ENCODE measurements at places on chromosomes 7 and 10. TPM values are rescaled to one million over a fixed set of nuclear protein-coding genes. Genes with fewer than 3 reads are reported as not detected.
A peak's percentile ranks its signal among the peaks of the same experiment; 100 is the strongest.

DNA sequence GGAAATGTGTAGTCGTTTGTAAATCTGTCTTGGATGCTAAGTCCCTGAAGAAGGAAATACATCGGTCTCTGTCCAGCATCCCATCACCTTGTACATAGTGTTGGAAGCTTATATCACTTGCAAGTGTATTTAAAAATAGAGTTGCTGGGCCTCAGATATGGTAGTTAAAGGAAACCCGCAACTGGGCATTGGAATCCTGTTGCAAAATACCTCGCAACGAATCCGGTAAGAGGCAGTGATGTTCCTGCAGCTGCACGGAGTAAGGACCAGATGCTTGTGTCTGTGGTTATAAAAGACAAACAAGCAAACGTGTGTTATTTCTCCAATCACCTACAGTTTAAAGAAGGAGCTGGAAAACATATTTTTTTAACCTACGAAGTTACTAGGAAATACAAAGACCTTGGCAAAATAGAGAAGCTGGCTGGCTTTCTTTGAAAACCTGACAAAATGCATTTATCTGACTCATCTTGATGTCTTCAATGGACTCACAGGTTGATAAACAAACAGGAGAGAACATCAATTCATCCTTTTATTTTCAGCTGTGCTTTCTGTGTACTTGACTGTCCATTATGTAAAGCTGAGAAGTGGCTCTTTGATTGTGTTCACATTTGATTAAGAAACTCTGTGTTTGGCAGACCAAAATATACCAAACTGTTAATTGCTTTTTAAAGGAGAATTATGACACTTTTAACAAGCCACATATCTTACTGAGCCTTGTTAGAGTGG, 326.4 kb downstream of the SFMBT2 start:
- no peak for DNase-seq

HPSE2 gene
- total RNA-seq: not detected

MYO3A gene
- total RNA-seq: not detected

DNA sequence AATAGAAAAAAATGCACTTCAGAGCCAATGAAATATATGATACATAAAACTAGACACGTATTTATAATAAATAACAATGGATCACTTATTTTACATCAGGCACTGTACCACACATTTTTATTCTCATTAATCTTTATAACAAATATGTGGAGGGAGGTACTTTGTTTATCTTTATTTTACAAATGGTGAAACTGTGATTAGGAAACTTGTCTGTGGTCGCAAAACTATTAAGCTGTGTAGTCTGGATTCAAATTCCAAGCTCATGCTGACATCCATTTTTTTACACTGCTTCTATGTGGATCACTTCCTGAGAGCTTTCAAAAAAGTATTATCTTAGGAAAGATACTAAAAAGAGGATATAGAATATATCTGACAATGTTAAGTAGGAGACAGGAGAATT, 978.6 kb downstream of the SORCS1 start:
- DNase-seq: no peak

OR2A1 gene
- 0.20 TPM for total RNA-seq

PON1 gene
- total RNA-seq: not detected

GRCh38 chr7:111735661-111736551, 173.6 kb upstream of the IMMP2L start:
- peak; percentile 65 for DNase-seq

PCLO gene
- total RNA-seq: 1.2 TPM

DNA sequence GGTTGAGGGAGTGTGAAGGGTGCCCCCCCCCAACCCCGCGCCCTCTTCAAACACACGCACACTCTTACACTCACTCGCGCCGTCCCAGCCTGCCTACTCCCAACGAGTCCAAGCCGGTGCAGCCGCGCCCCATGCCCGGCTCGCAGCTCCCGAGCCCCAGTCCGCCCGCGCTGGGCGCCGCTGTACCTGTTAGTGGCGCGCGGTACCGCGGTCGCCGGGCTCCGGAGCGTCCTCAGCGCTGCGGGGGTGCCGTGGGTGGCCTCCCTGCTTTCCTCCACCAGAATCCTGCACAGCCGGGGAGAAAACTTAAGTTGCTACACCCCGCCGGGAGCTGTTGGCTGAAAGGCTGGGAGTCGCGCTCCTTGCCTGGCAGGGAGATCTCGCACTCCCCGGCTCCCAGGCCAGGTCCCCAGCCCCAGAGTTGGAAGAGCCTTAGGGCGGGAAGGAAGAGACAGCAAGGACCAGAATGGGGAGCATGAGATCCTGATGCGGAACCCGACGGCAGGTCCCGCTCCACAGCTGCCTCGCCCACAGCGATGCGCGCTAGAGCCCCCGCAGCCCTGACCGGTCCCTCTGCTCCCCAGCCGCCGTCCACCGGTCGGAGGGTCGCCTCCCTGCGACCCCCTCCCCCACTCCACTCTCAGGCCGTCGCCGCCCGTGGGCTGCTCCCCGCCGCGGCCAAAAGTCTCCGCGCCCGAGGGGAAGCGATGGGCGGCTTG, 863 bp downstream of the ST8SIA6 start:
- DNase-seq: peak; percentile 19

POP7 gene
- total RNA-seq: 79.5 TPM

SPDYE2B gene
- total RNA-seq: not detected

GRCh38 chr7:81983406-81983805, 213.6 kb upstream of the HGF start:
- DNase-seq: no peak

- no peak for DNase-seq
These were observed 158.9 kb upstream of the SP4 start for GRCh38 chr7:21269021-21269420.

FAM237B gene
- not detected for total RNA-seq

LRRC4 gene
- total RNA-seq: not detected

DNA sequence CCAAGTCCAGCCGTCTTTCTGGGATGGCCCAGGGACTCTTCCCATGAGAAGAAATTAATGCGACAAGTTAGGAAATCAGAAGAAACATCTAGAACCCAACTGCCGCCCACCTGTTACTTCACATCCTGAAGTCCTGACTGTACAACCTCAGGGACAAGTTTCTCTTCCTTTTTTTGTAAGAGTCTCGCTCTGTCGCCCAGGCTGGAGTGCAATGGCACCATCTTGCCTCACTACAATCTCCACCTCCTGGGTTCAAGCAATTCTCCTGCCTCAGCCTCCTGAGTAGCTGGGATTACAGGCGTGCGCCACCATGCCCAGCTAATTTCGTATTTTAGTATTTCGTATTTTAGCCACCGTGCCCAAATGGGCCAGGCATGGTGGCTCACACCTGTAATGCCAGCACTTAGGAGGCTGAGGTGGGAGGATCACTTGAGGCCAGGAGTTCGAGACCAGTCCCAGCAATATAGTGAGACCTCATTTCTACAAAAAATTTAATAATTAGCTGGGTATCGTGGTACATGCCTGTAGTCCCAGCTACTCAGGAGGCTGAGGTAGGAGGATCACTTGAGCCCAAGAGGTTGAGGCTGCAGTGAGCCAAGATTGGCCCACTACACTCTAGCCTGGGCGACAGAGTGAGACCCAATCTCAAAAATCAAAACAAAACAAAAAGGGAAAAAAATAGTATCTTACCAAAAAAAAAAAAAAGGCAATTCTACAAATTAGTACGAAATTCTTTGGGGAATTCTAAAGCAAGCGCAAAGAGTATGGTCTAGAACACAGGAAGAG, 20.8 kb downstream of the LAT2 start:
- no peak for DNase-seq

DNA sequence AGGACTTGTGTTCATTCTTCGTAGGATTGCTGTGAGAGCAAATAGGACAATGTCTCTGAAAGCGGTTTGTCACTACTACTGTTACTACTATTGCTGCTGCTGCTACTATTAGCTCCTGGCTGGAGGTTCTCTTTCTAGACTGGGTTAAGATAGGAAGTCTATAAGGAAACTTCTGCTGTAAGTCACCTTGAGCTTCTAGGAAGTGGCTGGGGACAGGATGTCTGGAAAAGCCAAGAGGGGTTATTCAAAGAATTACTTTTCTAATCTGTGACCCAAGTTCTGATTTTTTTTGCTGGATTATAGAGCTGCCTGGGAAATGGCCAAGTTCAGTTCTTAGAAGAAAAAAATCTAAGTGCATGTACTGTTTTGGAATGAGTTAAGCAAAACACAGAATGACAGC, 62.2 kb downstream of the NAMPT start:
- no peak for DNase-seq

- peak; percentile 53 for DNase-seq
These were observed 14.1 kb downstream of the ESYT2 start for GRCh38 chr7:158815083-158815799.

SNCG gene
- total RNA-seq: 1.6 TPM

- DNase-seq: peak; percentile 12
These were observed 96.6 kb downstream of the ZNF438 start for GRCh38 chr10:30935078-30935477.

- DNase-seq: no peak
These were observed 765 bp upstream of the LCOR start for GRCh38 chr10:96831200-96831866.

DNA sequence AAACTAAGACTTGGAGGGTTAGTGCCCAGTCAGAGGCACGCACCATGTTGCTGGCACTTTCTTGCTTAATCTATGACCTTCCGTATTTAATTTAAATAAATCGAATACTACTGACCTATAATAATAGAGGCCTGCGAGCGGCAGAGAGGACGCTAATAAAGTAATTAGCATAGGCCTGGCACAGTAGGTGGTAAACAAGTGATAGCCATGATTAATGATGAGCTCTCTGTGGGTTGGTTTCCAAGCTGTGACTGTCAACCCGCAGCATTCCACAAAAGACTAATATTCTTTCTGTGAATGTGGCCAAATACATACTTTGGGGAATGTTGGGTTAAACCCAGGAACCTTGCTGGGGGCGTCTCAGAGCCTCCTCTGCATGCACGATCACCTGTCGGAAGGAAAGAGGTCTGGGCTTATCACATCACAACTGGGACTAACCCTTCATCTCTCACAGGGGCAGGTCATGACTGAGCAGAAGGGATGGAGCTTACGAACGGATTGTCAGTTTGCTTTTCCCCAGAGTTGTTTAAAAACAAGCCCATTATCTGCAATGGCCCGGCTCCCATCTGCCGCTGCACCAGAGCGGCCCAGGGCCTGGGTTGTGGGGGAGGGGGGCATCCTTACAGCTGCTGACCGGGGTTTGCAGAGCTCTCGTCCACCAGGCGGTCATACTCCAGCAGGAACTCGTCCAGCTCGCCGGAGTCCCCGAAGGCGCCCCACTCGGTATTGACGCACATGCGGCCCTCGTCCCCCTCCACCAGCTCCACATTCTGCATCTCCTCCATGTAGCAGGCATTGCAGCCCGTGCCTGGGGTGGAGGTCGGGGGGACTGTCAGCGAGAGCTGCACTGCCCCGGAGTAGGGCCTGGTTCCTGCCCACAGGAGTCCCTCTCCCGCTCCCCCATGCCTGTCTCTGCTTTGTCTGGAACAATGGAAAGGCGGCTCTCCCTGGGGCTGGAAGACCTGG, 6.2 kb upstream of the MYL7 start:
- no peak for DNase-seq

DNA sequence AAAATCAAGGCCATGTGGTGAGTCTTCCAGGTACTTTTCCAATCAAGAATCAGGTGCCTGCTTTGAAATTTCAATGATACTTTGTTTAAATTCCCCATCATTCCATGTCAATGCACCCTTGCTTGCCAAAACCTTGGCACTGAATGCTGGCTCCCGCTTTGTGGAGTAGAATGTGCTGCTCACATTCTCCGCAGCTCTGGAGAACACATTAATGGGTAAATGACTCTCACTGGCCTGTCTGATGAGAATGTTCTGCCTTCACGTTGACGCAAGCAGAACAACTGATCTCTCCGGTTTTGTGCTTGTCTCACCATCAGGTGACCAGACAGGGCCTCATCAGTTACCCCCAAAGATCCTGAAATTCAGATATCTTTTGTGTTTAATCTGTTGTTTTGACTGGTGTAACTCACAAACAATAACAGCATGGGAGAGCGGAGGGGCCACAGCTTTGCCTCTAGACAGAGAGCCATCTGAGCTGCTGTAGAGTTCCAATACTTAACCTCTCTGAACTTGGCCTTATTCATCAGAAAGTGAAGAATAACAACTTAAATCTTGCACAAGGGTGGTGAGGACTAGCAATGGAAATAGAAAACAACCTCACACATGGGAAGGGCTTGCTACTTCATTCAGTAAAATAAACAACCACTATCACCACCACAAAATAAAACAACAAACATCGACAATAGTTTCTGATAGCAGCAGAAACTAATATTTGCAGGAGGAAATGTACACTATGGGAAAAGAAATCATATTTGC, 276.9 kb upstream of the IGFBP3 start:
- DNase-seq: no peak

CALHM1 gene
- not detected for total RNA-seq

DNA sequence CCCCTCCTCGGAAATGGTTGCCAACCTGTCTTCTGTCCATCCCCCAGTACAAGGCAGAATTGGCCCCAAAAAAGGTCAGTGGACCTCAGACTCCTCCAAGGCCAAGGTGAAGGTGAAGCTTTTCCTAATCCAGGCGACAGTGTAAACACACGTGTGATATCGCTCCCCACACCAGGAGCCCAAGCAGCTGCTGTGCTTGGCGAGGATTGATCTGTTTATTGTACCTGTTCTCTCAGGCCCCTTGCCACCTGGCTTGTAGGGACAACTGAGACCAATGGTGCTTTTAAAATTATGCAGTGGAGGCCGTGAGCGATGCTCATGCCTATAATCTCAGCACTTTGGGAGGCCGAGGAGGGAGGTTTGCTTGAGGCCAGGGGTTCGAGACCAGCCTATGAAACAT, 66.1 kb upstream of the GTF2IRD1 start:
- DNase-seq: no peak

DNA sequence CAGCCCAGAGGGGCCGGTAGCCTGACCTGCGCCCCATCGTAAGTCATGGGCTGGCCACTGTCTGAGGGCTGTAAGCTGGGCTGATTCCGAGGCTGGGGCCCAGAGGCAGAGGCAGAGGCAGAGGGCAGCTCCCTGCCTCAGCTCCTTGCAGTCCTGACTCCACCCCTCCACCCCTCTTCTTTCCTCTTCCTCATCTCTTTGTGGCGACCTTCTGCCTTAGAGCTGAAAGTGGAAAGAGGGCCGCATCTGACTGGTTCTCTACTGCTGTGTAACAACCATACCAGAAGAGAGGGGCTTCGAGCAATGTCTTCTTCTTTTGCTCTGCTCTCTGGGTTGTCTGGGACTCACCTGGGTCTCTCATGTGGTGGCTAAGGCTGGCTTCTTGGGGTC, 179.1 kb downstream of the RPS24 start:
- no peak for DNase-seq

GRCh38 chr7:4764402-4765007, 10.9 kb upstream of the AP5Z1 start:
- DNase-seq: no peak

PCGF5 gene
- total RNA-seq: 31.8 TPM

- DNase-seq: no peak
These were observed 2.1 kb downstream of the DNAJC9 start for GRCh38 chr10:73244866-73245477.

GRCh38 chr10:847868-848267, 83.6 kb downstream of the LARP4B start:
- no peak for DNase-seq

GRCh38 chr10:13637303-13637856, 50.6 kb downstream of the PRPF18 start:
- no peak for DNase-seq

SCIN gene
- total RNA-seq: not detected

GRCh38 chr10:68007356-68007755, 67.7 kb downstream of the HERC4 start:
- DNase-seq: no peak

All from RPMI7951 (cell line).